Activated T-cell treated with anti-CD3 and anti-CD28 coated beads, Interleukin-2, amount 50 U/mL, for 72 hours (primary cell): ENCODE measurements at places on chromosomes 2 and 18. TPM values are rescaled to one million over a fixed set of nuclear protein-coding genes. Genes with fewer than 3 reads are reported as not detected.
A peak's percentile ranks its signal among the peaks of the same experiment; 100 is the strongest.

The CXCR1 gene
- not detected for total RNA-seq

- no peak overlapping the region for H3K4me3 ChIP-seq
- no peaks in the 10 kb centered on the region for H3K36me3 ChIP-seq
- H3K27ac ChIP-seq = no peak overlapping the region
- peaks cover 9% of the 10 kb centered on the region for H3K4me1 ChIP-seq
- no peak for DNase-seq
Observed at GRCh38 chr2:60741576-60741975, 14.5 kb upstream of the PAPOLG start.

GRCh38 chr2:144516981-144517865 is 2.7 kb downstream of the ZEB2 start:
- peaks cover 39% of the 10 kb centered on the region for H3K27me3 ChIP-seq
- no peak overlapping the region for H3K4me3 ChIP-seq
- peak overlapping the region; percentile 96 for H3K27ac ChIP-seq
- DNase-seq = peak; percentile 75
- peaks cover 10% of the 10 kb centered on the region for H3K36me3 ChIP-seq
- peaks cover 21% of the 10 kb centered on the region for H3K4me1 ChIP-seq

- H3K4me1 ChIP-seq = no peaks in the 10 kb centered on the region
- peaks cover 28% of the 10 kb centered on the region for H3K27me3 ChIP-seq
- no peaks in the 10 kb centered on the region for H3K36me3 ChIP-seq
- H3K4me3 ChIP-seq = no peak overlapping the region
Observed at GRCh38 chr2:105168543-105168942, 73.0 kb upstream of the GPR45 start.

The PIK3C3 gene
- 55.9 TPM for total RNA-seq

The RMND5A gene
- total RNA-seq = 50.6 TPM

The ZNF396 gene
- total RNA-seq = 2.5 TPM

GRCh38 chr2:216408426-216409290 is 3.6 kb upstream of the SMARCAL1 start:
- no peaks in the 10 kb centered on the region for H3K36me3 ChIP-seq
- H3K4me1 ChIP-seq = peaks cover 13% of the 10 kb centered on the region
- H3K4me3 ChIP-seq = no peak overlapping the region
- DNase-seq = no peak

GRCh38 chr2:174750923-174751441 is 13.3 kb downstream of the CHRNA1 start:
- no peaks in the 10 kb centered on the region for H3K36me3 ChIP-seq
- no peak overlapping the region for H3K27ac ChIP-seq
- H3K4me1 ChIP-seq = peaks cover 49% of the 10 kb centered on the region
- H3K27me3 ChIP-seq = peaks cover 7% of the 10 kb centered on the region
- peak overlapping the region; percentile 42 for H3K4me3 ChIP-seq
- DNase-seq = peak; percentile 53

- no peaks in the 10 kb centered on the region for H3K36me3 ChIP-seq
- no peak overlapping the region for H3K27ac ChIP-seq
- no peaks in the 10 kb centered on the region for H3K4me1 ChIP-seq
- no peak for DNase-seq
Observed at GRCh38 chr2:4576075-4576474, 872.7 kb downstream of the DCDC2C start.

DNA sequence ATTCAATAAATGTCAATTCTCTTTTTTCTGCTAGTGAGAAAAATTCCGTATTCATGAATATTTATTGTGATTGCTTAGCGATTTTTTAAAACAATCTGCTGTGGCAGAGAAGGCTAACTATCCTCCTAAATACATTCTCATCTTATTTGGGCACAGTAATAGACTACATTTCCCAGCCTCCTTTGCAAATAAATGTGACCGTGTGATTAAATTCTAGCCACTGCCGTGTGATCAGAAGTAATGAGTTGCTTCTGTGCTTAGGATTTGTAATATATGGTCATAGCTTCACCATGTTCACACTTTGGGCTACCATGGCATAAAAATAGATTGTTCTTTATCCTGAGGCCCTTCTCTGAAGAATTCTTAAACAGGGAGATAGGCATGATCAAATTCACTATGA is 179.6 kb downstream of the FAM124B start:
- peaks cover 9% of the 10 kb centered on the region for H3K4me1 ChIP-seq
- no peak for DNase-seq
- H3K27me3 ChIP-seq = peaks cover 35% of the 10 kb centered on the region
- H3K36me3 ChIP-seq = no peaks in the 10 kb centered on the region

- H3K4me3 ChIP-seq = no peak overlapping the region
- H3K27me3 ChIP-seq = no peaks in the 10 kb centered on the region
- DNase-seq = no peak
- H3K27ac ChIP-seq = no peak overlapping the region
- no peaks in the 10 kb centered on the region for H3K4me1 ChIP-seq
- no peaks in the 10 kb centered on the region for H3K36me3 ChIP-seq
Observed at GRCh38 chr2:184611361-184612085, 13.2 kb downstream of the ZNF804A start.

DNA sequence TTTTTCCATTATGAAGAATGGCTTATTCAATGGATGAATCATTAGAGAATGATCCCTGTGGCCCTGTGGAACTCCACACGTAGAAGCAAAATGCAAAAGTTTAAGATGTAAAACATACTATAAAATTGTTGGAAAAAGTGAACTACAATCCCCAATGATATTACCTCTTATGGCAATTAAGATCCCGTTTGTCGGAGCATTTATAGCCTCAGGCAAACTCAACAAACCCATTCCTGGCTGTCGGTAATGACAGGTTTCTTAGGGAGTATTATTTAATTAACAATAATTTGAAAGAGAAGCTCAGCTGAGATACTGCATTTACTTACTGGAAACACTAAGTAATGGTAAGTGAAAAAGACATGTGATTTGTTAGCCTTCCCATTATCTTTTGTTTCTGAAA is 138.3 kb downstream of the CDH20 start:
- H3K36me3 ChIP-seq = no peaks in the 10 kb centered on the region
- H3K4me3 ChIP-seq = no peak overlapping the region
- no peak for DNase-seq
- H3K4me1 ChIP-seq = no peaks in the 10 kb centered on the region
- peaks cover 4% of the 10 kb centered on the region for H3K27me3 ChIP-seq

DNA sequence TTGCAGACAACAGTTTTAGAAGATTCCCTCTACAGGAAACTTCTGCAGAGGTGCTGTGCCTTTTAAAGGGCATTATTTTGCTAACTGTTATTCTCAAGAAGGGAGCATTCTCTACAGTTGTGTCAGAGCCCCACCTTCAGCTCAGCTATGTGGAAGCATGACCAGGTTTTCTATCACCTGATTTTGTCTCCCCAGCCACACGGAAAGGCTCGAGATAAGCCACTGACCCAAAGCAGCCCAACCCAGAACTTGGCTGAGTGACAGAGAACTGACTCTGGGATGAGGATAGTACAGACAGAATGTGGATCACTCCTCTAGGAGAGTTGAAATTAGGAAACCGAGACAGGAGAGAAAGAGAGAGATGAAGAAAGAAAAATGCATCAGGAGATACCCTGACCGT is 10.7 kb downstream of the COL4A4 start:
- peaks cover 36% of the 10 kb centered on the region for H3K27me3 ChIP-seq
- no peaks in the 10 kb centered on the region for H3K36me3 ChIP-seq
- no peaks in the 10 kb centered on the region for H3K4me1 ChIP-seq

The IL36G gene
- total RNA-seq = not detected

The MATN3 gene
- not detected for total RNA-seq

- H3K4me1 ChIP-seq = no peaks in the 10 kb centered on the region
- H3K27ac ChIP-seq = no peak overlapping the region
Observed at GRCh38 chr2:189614585-189614984, 34.0 kb upstream of the SLC40A1 start.

- no peak overlapping the region for H3K4me3 ChIP-seq
- H3K27me3 ChIP-seq = peaks cover 57% of the 10 kb centered on the region
- H3K36me3 ChIP-seq = no peaks in the 10 kb centered on the region
- DNase-seq = no peak
Observed at GRCh38 chr2:201880579-201880978, 74.2 kb downstream of the CDK15 start.

DNA sequence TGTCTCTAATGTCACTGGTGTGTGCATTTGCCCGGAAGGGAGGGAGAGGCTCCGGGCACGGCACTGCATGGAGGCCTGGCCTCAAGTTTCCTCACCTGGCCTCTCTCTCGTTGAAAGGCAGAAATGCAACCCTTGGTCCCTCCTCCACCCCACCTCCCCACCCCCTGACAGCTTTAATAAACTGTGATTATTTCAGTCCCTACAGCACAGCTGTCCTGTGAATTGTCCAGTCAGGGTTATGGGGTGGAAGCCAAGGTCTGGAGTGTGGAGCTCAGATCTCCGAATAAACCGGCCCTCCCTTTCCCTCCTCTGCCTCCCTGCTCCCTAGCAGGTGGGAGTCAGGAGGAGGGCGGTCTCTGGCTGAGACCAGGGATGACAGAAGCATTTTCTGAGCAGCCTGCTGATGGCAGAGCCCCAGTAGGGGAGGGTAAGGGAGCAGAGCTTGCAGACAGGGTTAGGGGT is 199.2 kb upstream of the SMAD2 start:
- H3K27ac ChIP-seq = no peak overlapping the region
- H3K4me3 ChIP-seq = no peak overlapping the region
- no peak for DNase-seq
- peaks cover 64% of the 10 kb centered on the region for H3K27me3 ChIP-seq
- H3K36me3 ChIP-seq = no peaks in the 10 kb centered on the region

GRCh38 chr18:48364146-48364545 is 45.0 kb downstream of the ZBTB7C start:
- H3K27ac ChIP-seq = no peak overlapping the region
- H3K27me3 ChIP-seq = peaks cover 37% of the 10 kb centered on the region
- H3K36me3 ChIP-seq = no peaks in the 10 kb centered on the region

DNA sequence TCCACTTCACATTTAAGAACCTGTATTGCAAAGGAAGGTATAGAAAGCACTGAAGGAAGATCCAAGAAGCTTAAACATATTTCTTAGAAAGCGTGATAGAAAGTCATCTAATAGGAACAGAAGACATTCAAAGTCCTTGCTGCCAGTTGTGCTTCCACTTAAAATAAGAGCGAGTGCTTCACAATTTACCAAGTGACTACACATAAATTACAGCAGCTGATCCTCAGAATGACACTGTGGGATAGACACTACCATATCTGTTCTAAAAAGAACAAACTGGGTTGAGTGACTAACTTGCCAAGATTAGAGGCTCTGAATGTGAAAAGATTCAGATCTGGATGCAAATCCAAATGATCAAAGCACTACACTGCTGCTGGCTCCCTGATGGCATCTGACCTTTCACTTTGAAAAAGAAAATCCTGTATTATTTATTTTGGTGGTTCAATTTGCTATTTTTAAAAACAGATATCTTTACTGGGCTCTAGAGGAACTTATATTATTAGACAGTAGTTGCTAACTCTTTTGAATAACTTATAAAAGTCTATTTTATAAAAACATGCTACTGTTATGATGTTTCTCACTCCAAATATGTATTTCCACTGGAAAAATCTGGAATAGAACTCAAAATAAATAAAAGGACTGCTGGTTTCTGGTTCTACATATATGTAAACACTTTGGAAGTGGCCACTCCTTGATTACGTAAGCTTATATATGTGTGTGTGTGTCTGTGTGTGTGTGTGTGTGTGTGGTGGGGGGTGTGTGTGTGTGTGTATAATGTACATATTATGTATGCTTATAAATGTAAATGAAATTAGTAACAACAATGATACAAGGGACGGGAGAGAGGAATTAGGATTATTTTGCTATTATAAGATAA is 57.4 kb downstream of the KIDINS220 start:
- peak overlapping the region; percentile 67 for H3K27ac ChIP-seq
- H3K4me3 ChIP-seq = no peak overlapping the region

The CRYBA2 gene
- not detected for total RNA-seq

The GPR35 gene
- total RNA-seq = 48.2 TPM

DNA sequence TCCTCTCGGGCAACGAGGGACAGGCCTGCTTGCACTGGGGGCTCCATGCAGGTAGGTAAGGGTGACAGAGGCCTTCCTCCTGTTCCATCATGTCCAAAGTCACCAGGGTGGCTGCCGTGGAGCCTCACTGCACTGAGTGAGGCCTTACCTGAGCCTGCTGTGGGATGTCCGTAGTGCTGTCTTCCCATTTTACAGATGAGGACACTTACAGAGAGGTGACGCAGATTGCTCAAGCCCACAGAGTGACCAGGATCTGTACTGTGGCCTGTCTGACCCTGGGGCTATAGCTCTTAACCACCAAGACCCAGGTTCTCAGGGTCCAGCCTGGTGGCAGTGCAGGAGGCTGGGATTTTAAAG is 5.4 kb downstream of the ATOH8 start:
- H3K36me3 ChIP-seq = no peaks in the 10 kb centered on the region
- peaks cover 13% of the 10 kb centered on the region for H3K4me1 ChIP-seq
- no peak for DNase-seq
- H3K4me3 ChIP-seq = no peak overlapping the region

GRCh38 chr2:28058791-28059190 is 168.3 kb downstream of the BABAM2 start:
- peaks cover 39% of the 10 kb centered on the region for H3K4me1 ChIP-seq
- no peak overlapping the region for H3K4me3 ChIP-seq
- H3K36me3 ChIP-seq = peaks cover 29% of the 10 kb centered on the region
- no peak for DNase-seq
- no peaks in the 10 kb centered on the region for H3K27me3 ChIP-seq

DNA sequence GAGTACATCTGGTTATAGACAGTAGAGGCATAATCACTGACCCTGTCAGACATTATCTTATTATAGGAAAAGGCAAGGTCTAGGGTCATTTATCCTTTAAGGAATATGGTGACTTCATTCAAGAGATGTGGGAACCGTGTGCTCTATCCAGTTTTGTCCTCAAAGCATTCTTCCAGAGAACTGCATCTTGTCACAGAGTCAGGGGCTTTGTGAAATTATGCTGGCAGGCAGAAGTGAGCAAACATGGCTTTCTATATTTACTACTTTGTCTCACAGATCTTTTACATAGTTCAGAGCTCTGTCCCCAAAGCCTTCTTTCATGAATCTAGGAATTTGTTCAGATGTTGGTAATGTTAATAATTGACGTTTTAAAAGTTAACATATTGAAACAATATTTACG is 177.4 kb downstream of the ASXL3 start:
- H3K4me1 ChIP-seq = no peaks in the 10 kb centered on the region
- no peak overlapping the region for H3K4me3 ChIP-seq
- no peak for DNase-seq
- H3K36me3 ChIP-seq = no peaks in the 10 kb centered on the region
- H3K27ac ChIP-seq = no peak overlapping the region

GRCh38 chr2:118851650-118852049 is 4.2 kb upstream of the EN1 start:
- no peaks in the 10 kb centered on the region for H3K36me3 ChIP-seq
- H3K4me1 ChIP-seq = peaks cover 37% of the 10 kb centered on the region
- no peak overlapping the region for H3K4me3 ChIP-seq
- peak overlapping the region; percentile 9 for H3K27ac ChIP-seq
- peaks cover 85% of the 10 kb centered on the region for H3K27me3 ChIP-seq
- no peak for DNase-seq

DNA sequence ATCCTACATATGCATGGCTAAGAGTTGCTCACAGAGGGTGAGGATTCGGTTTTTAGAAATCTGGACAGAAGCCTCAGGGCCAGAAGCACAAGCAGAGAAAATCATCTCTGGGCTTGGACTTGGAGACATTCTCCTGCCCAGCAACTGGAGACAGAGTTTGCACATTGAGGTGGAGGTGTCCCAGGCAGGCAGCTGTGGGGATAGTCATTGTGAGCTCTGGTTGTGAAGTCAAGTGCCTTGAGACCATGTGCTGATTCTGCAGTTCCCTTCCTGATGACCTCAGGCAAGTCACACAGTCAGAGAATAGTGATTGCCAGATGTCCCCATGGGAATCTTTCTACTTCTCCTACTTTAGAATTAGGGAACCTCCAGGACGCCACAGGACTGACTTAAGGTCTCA is 108.4 kb upstream of the LDAH start:
- H3K27ac ChIP-seq = no peak overlapping the region
- H3K36me3 ChIP-seq = peaks cover 5% of the 10 kb centered on the region
- no peaks in the 10 kb centered on the region for H3K4me1 ChIP-seq
- H3K4me3 ChIP-seq = no peak overlapping the region
- no peak for DNase-seq
- peaks cover 7% of the 10 kb centered on the region for H3K27me3 ChIP-seq

The HOXD11 gene
- not detected for total RNA-seq
